Natural killer cell treated with Interleukin-12 subunit alpha and Interleukin-12 subunit beta and Interleukin-15 and Interleukin-18, amount 100 ng/mL, for 72 hours (primary cell): ENCODE measurements at places on chromosomes 4 and X.

- peaks cover 5% of the 10 kb centered on the region for H3K36me3 ChIP-seq
- DNase-seq: no peak
- H3K4me1 ChIP-seq: no peaks in the 10 kb centered on the region
- H3K27ac ChIP-seq: no peak overlapping the region
- H3K27me3 ChIP-seq: no peaks in the 10 kb centered on the region
- H3K4me3 ChIP-seq: no peak overlapping the region
Observed at GRCh38 chr4:22003878-22004277, 55.3 kb upstream of the KCNIP4 start.

GRCh38 chr4:521636-522330, 22.8 kb downstream of the PIGG start:
- no peak overlapping the region for H3K4me3 ChIP-seq
- H3K4me1 ChIP-seq: peaks cover 5% of the 10 kb centered on the region
- no peak overlapping the region for H3K27ac ChIP-seq
- H3K27me3 ChIP-seq: no peaks in the 10 kb centered on the region
- peaks cover 25% of the 10 kb centered on the region for H3K36me3 ChIP-seq
- no peak for DNase-seq

DNA sequence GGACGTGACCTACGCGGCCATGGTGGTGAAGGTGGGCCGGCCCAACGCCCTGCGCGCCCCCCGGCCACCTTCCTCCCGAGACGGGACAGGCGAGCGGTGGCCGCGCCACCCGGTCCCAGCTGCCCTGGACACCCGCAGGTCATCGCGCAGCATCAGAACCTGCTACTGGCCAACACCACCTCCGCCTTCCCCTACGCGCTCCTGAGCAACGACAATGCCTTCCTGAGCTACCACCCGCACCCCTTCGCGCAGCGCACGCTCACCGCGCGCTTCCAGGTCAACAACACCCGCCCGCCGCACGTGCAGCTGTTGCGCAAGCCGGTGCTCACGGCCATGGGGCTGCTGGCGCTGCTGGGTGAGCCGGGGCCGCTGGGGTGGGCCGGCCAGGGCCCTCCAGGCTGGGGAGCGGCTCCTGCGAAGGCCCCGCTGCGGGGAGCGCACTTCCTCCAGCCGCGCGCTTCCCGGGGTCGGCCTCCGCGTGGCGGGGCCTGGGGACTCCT, 9.0 kb upstream of the SLC26A1 start:
- H3K27ac ChIP-seq: no peak overlapping the region
- H3K27me3 ChIP-seq: peaks cover 19% of the 10 kb centered on the region
- no peaks in the 10 kb centered on the region for H3K4me1 ChIP-seq
- peaks cover 5% of the 10 kb centered on the region for H3K36me3 ChIP-seq
- no peak for DNase-seq
- H3K4me3 ChIP-seq: no peak overlapping the region

GRCh38 chr4:16027626-16028025, 56.2 kb downstream of the PROM1 start:
- no peak for DNase-seq
- no peak overlapping the region for H3K27ac ChIP-seq
- H3K27me3 ChIP-seq: no peaks in the 10 kb centered on the region
- H3K36me3 ChIP-seq: no peaks in the 10 kb centered on the region
- no peak overlapping the region for H3K4me3 ChIP-seq

- H3K27ac ChIP-seq: no peak overlapping the region
- H3K4me1 ChIP-seq: no peaks in the 10 kb centered on the region
- H3K36me3 ChIP-seq: peaks cover 24% of the 10 kb centered on the region
- no peak overlapping the region for H3K4me3 ChIP-seq
Observed at GRCh38 chr4:53465281-53465680, 87.8 kb downstream of the FIP1L1 start.

GRCh38 chr4:48367016-48367415, 25.7 kb downstream of the SLAIN2 start:
- H3K27ac ChIP-seq: no peak overlapping the region
- no peaks in the 10 kb centered on the region for H3K27me3 ChIP-seq
- H3K36me3 ChIP-seq: no peaks in the 10 kb centered on the region

DNA sequence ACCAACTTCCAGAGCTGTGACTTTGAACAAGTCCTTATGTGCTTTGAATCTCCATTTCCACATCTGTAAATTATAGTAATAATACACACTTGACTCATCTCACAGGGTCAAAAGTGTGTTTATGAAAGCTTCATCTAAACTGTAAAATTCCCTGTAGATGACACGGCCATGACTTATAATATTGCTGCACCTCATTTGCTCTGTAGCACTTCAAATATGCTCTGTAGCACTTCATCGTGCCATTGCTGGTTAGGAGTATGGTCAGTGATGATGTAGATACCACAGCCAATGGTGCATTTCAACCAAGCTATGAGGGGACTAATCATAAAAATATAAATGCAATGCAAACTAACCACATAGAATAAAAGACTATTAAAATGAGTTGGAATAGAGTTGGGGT, 318.6 kb downstream of the ANK2 start:
- peaks cover 9% of the 10 kb centered on the region for H3K27me3 ChIP-seq
- H3K4me3 ChIP-seq: no peak overlapping the region
- no peaks in the 10 kb centered on the region for H3K36me3 ChIP-seq
- no peak overlapping the region for H3K27ac ChIP-seq

GRCh38 chr4:73443224-73443623, 7.2 kb downstream of the AFP start:
- H3K4me3 ChIP-seq: no peak overlapping the region
- H3K27me3 ChIP-seq: no peaks in the 10 kb centered on the region
- H3K27ac ChIP-seq: no peak overlapping the region
- H3K4me1 ChIP-seq: no peaks in the 10 kb centered on the region
- DNase-seq: no peak

DNA sequence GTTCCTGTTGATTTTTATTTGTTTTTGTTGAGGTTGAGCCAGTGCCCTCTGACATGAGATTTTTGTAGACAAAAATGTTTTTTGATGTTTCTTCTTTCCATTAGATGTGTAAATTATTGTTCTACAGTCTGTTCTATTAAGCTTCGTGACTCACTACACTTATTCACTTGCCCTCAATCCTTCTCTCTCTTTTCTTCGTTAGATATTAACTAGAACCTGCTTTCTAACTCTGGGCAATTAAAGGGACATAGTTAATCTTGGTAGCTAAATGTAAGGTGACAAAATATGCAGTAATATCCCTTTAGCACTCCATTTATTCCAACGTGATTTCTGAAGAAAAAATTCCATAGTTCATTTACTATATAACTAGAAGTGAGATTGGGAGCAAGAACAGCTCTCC, 333.9 kb downstream of the PDHA2 start:
- H3K4me3 ChIP-seq: no peak overlapping the region
- H3K27ac ChIP-seq: no peak overlapping the region
- H3K36me3 ChIP-seq: no peaks in the 10 kb centered on the region
- no peak for DNase-seq

- no peak overlapping the region for H3K4me3 ChIP-seq
- no peak overlapping the region for H3K27ac ChIP-seq
- no peak for DNase-seq
- H3K36me3 ChIP-seq: no peaks in the 10 kb centered on the region
Observed at GRCh38 chrX:70219938-70220764, 14.3 kb upstream of the AWAT1 start.

DNA sequence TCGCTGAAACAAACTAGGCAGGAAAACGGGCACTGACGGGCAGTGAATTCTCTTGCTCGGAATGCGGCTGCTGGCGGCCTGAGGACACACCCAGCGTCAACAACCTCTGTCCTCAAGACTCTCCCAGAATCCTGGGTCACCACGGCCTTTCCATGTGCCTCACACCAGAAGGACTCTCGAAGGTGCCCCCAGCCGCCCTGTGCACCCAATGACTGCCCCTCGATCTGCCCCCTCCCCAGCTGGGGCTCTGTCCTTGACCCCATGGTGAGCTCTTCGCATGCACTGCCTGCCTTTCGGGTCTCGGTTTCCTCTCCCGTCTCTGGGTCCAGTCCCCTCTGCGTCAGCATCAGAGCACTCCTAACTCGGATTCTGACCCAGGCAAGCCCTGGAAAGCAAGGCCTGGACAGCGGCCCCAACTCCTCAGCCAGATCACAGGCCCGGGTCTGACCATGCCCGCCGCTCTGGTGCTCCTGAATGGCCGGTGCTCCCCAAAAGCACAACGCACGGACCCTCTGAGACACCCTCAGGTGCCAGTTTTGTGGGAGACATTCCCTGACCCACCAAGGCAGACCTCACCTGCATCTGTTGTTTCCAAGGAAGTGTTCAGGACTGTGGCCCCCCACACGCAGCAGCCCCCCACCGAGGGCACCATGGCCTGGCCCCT, 56.0 kb downstream of the ACOX3 start:
- no peaks in the 10 kb centered on the region for H3K27me3 ChIP-seq
- no peak overlapping the region for H3K27ac ChIP-seq
- no peaks in the 10 kb centered on the region for H3K36me3 ChIP-seq
- no peak overlapping the region for H3K4me3 ChIP-seq

DNA sequence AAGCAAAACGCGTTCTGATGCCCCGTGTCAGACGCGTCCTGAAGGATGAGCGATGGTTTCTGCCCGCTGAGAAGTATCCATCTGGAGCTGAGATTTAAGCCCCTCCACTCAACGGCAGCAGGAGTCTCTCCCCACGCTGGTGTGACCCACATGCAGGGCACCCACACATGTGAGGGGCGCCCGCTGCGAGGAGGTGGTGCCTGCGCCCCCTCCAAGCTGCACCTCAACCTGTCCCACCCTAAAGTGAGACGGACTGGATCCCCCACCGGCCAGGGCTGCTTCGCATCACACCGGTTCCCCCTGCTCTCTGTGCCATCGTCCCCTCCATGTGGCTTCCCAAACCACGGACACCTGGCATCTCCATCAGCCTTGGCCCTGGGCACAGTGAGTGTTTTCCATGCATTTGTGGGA, 4.5 kb upstream of the PDE6B start:
- H3K27ac ChIP-seq: no peak overlapping the region
- H3K4me1 ChIP-seq: no peaks in the 10 kb centered on the region
- H3K36me3 ChIP-seq: no peaks in the 10 kb centered on the region
- H3K27me3 ChIP-seq: peaks cover 6% of the 10 kb centered on the region
- no peak for DNase-seq

DNA sequence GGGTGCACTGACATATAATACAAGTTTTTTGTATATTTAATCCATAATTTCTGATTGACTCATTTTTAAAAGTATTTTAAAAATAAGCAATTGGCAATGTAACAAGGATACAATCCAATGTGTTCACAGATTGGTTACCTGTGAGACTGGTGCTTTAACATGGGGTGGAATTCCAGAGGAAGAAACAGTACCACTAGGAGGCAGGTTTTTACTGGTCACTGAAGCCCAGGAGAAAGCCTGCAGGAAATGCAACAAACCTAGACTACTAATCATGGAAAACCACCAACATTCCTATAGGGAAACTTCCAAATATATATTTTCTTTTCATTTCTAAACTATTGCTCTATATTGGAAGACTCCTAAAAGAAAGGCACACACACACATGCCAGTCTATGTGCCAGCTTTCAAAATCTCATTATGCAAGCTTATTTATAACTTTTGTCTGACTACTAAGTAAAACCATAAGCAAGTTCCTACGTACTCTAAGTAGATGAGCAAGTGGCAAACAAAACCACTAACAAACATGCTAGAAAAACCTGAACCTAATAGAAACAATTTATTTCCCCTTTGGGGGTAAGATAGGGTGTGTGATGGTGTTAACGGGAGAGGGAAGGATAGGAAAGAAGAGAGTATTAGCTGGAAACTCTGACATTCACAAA, 19.2 kb downstream of the G3BP2 start:
- peak overlapping the region; percentile 25 for H3K4me3 ChIP-seq
- H3K36me3 ChIP-seq: peaks cover 21% of the 10 kb centered on the region
- H3K27ac ChIP-seq: peak overlapping the region; percentile 80
- H3K27me3 ChIP-seq: no peaks in the 10 kb centered on the region

GRCh38 chrX:19682712-19683331, 167.5 kb upstream of the MAP3K15 start:
- peak overlapping the region; percentile 94 for H3K4me3 ChIP-seq
- peaks cover 69% of the 10 kb centered on the region for H3K4me1 ChIP-seq
- DNase-seq: peak; percentile 87
- peak overlapping the region; percentile 100 for H3K27ac ChIP-seq
- peaks cover 15% of the 10 kb centered on the region for H3K36me3 ChIP-seq

- no peak overlapping the region for H3K27ac ChIP-seq
- H3K36me3 ChIP-seq: no peaks in the 10 kb centered on the region
- DNase-seq: no peak
Observed at GRCh38 chr4:78059524-78059889, 2.4 kb downstream of the FRAS1 start.

DNA sequence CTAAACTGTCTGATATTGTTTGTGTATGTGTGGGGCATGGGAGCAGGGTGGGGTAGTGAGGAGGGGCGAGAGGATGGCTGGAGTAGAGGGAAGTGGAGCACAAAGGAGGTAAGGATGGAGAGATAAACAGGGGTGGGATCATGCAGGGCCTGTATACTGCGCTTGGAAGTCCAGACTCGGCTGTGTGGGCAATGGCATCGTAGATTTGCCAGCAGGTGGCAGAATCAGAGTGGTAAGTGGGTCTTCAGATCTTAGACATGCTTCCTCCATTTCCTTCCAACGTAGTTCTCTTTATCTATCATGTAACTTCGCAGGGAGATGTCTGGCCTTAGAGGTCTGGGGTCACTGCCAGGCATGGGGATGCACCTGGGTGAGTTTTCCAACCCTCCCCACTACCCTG, 155.5 kb downstream of the PDGFRA start:
- H3K4me3 ChIP-seq: no peak overlapping the region
- H3K27me3 ChIP-seq: no peaks in the 10 kb centered on the region
- H3K27ac ChIP-seq: no peak overlapping the region
- H3K4me1 ChIP-seq: no peaks in the 10 kb centered on the region
- no peaks in the 10 kb centered on the region for H3K36me3 ChIP-seq
- DNase-seq: no peak

DNA sequence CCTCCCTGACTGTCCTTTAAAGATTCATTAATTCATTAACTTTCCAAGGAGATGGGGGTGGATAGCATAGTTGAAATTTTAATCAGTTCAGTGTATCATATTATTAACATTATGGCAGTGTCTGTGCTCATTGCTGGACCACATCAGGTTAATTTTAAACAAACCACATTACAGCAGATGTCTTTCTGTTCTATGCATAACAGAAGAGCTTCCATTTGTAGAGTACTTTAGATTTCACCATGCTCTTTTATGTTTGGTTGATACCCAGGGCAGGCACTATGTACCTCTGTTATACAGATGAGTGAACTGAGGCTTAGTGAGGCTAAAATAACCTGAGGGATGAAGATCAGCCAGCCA, 41.1 kb downstream of the AFF2 start:
- H3K36me3 ChIP-seq: no peaks in the 10 kb centered on the region
- H3K27ac ChIP-seq: no peak overlapping the region
- H3K4me3 ChIP-seq: no peak overlapping the region
- H3K27me3 ChIP-seq: no peaks in the 10 kb centered on the region
- no peaks in the 10 kb centered on the region for H3K4me1 ChIP-seq

GRCh38 chr4:54063229-54063628, 1.2 kb downstream of the CHIC2 start:
- H3K4me1 ChIP-seq: peaks cover 52% of the 10 kb centered on the region
- peak overlapping the region; percentile 90 for H3K4me3 ChIP-seq
- H3K27me3 ChIP-seq: no peaks in the 10 kb centered on the region
- peak overlapping the region; percentile 96 for H3K27ac ChIP-seq
- DNase-seq: no peak

- H3K4me3 ChIP-seq: no peak overlapping the region
- H3K4me1 ChIP-seq: no peaks in the 10 kb centered on the region
- H3K27me3 ChIP-seq: no peaks in the 10 kb centered on the region
- DNase-seq: no peak
- no peak overlapping the region for H3K27ac ChIP-seq
- H3K36me3 ChIP-seq: no peaks in the 10 kb centered on the region
Observed at GRCh38 chrX:42247241-42247640, 323.9 kb upstream of the CASK start.

GRCh38 chr4:47418147-47418546, 45.4 kb downstream of the COMMD8 start:
- H3K27me3 ChIP-seq: peaks cover 35% of the 10 kb centered on the region
- no peak for DNase-seq
- H3K27ac ChIP-seq: no peak overlapping the region
- H3K36me3 ChIP-seq: no peaks in the 10 kb centered on the region
- H3K4me1 ChIP-seq: no peaks in the 10 kb centered on the region
- H3K4me3 ChIP-seq: no peak overlapping the region
